ENCODE measurements at places on chromosomes 11 and 22. TPM values are rescaled to one million over a fixed set of nuclear protein-coding genes. Genes with fewer than 3 reads are reported as not detected.

The SAA1 gene
- 29.0 TPM for total RNA-seq

The KCNK4 gene
- not detected for total RNA-seq

DNA sequence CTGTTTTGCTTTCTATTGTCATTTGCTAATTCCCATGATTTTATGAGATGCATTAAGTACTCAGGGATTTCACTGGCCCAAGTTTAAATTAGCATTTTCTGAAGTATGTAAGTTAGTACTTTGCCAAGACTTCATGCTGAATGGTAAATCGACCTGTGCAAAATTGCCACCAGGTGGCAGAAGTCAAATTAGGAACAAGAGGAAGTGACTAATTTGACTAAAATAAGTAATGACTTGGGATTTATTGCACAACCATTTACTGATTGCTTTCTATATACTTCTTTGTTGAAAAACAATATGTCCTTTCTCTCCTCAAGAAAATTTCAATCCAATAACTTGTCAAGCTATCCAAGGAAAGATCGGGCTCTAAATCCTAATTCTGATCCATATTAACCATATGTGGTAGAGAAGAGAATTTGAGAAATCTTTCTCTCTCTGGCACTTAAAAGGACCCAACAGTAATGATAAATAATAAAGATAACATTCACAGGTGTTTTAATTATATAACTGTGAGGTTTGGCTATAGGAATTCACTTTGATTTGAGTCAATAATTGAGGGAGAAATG, 253.7 kb upstream of the CHORDC1 start:
- DNase-seq = no peak

The SERPING1 gene
- total RNA-seq = 111 TPM

- no peak for DNase-seq
Measured at GRCh38 chr11:83613767-83614121, 327.6 kb upstream of the CCDC90B start.

GRCh38 chr11:120545813-120546212, 34.3 kb downstream of the GRIK4 start:
- no peak for DNase-seq

DNA sequence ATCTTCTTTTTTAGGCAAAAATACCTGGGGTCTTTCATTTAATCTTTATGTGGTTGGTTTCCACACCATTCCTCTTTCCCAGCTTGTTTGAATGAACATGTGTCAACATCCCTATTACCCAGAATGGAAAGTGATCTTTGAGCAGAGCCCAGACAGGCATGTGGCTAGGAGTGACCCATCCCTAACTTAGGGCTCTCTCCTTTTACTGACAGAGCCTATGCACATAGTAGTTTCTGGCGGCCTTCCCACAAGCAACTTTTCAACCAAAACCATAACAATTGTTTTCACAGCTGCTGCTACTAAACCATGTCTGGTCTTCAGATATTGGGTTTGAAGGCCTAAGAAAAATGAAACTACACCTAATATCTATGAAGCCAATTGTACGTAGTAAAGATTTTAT, 107.5 kb downstream of the TENM4 start:
- DNase-seq = no peak
